ENCODE measurements at places on chromosomes 3 and 15. TPM values are rescaled to one million over a fixed set of nuclear protein-coding genes. Genes with fewer than 3 reads are reported as not detected.

The TMC3 gene
- under 0.01 TPM for total RNA-seq

The KBTBD12 gene
- 0.42 TPM for total RNA-seq

DNA sequence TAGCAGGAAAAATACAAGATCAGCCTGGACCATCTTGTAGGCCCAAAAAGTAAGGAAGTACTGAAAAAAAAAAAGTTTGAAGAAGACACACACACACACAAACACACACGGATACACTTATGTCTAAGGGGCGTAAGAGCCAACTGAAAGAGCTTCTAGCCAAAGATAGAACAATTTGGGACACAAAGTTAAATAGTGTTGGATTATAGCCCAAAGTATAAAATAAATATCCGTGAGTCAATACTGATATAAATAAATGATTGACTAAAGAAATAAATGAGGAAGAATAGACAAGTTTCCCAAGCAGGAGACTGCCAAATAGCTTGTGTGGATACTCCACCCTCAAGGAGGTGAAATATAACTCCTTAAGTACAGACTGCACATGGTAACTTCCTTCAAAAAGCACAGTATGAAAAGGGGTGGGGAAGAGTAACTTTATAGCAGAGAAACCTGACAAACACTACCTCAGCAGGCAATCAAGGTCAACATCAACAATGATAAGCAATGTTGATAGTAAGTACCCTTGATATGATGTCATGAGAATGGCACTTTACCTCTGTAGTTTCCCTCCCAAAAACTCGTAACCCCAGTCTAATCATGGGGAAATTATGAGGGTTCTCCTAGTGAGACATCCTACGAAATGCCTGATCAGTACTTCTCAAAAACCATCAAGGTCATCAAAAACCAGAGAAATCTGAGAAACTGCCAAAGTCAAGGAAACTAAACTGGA is 187.3 kb upstream of the ATP11B start:
- no peak for DNase-seq

- DNase-seq, result no peak
These were observed 28.8 kb downstream of the CA12 start for GRCh38 chr15:63352808-63353207.

DNA sequence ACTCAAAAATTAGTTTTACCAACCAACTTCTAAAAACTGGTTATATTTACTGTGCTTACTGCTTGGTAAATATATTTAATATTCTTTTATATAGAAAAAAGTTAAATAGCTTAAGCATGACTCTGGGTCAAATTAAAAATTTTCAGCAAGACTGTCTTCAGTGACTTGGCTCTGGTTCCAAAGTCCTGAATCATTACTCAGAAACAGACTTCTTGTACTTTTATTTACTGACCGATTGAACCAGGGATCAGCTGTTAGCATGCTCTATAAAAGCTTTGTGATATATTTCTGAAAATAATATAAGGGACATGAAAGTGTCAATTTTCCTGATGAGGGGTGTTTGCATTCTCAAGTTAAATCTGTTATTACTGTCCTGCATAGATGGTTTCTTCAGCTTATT is 164.3 kb downstream of the MCTP2 start:
- DNase-seq, result no peak

DNA sequence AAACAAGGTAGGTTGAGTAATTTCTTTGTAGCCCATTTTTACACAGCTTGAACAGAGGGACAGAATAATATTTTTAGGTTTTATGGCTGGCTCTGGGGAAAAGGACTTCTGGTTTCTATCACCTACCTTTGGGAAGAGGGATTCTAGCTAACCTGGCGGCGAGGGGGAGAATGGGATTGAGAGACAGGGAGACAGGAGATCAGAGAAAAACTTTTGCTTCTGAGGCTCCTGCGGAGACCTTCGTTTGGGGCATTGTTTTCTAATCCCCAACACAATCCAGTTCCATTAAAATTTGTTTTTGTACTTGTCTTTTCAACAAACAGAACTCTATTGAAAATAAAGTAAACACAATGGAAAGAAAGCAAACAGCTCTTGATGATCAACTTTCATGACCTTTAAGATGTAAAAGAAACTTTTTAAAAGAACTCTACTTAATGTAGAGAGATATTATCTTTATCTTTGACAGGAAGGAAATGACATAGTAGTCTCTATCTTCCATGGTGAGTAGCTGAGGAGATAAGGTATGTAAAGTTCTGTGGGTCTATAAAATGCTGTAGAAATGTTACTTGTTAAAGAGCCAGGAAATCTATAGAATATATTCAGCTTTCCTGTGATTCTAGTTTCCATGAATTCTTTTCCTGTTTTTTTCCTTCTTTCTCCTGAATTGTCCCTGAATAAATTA is 37.0 kb upstream of the P2RY1 start:
- DNase-seq, result peak; percentile 35

GRCh38 chr15:77622209-77622933 is 10.3 kb downstream of the LINGO1 start:
- no peak for DNase-seq

DNA sequence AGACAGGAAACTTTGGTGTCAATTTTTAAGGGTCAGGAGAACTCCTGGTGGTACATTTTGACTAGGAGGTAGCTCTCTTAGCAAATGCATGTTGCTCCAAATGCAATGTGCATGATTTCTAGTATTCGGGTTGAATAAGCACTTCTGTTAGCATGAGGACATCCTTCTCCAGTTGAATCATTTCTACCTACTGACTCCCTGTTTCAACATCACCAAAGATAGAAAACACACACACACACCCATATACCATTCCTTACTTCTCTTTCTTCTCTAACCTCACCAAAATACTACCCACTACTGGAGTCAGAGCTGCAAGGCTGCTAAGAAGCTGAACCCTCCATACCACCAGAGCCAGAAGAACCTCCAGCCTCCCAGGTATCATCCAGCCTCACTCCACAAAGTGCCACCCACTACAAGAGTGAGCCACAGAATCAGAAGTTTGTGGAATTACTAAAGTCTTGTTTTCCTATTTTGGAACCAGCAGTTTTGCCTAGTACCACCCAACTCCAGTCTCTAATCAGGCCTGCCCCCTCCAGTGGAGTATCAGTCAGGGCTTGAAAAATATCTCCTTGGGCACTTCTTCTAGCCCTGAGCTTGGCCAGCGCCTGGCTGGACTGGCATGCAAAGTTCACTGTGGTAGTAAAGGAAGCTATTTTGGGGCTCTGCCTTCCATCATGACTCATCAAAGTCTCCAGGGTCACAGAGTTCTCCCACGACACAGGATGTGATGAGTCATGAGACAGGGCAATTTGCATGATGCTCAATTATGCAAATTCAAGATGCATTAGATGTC is 110.3 kb downstream of the CYP19A1 start:
- no peak for DNase-seq

GRCh38 chr3:120284747-120285507 is at the start of gene GPR156:
Gene GPR156 (minus strand): TSS chr3:120285222. CDS start chr3:120244098, 41,124 bp downstream.
- no peak for DNase-seq

DNA sequence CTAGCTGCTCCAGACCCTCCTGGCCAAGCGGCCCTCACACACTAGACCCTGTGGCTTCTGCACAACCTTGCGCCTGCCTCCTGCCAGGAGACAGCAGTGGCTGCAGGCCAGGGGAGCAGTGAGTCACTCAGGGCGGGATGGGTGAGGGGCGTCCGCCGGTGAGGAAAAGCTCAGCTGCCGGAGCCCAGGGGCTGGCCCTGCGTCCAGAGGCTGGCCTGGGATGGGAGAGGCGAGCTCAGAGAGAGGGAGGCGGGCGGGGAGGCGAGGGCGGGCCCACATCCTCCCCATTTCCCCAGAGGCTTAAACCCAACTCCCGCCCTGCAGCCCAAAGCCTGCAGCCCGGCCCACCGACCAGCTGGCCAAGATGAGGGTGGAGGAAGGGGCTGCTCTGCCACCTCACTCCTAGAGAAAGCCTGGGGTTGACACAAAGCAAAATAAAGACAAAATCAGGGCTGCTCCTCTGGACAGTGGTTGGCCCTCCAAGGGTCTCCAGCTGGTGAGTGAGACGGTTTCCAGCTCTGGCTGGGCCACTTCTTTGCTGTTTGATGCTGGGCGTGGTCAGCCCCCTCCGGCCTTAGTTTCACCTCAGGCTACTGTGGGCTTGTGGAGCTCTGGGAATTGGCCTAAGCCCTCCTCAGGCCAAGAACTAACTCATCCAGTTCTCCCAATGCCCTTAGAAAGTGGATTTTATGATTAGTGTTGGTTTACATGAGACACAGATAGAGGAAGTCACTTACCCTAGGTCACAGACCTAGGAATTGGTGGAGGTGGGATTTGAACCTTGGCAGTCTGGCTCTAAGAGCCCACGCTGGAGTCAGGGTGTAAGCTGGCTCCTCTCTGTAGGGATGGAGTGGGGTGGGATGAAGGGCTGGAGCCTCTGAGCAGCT is 50.6 kb downstream of the IQSEC1 start:
- DNase-seq, result no peak

GRCh38 chr3:176463610-176464009 is 733.7 kb downstream of the TBL1XR1 start:
- DNase-seq, result no peak

GRCh38 chr3:185914911-185915629 is 22.7 kb downstream of the TRA2B start:
- no peak for DNase-seq

DNA sequence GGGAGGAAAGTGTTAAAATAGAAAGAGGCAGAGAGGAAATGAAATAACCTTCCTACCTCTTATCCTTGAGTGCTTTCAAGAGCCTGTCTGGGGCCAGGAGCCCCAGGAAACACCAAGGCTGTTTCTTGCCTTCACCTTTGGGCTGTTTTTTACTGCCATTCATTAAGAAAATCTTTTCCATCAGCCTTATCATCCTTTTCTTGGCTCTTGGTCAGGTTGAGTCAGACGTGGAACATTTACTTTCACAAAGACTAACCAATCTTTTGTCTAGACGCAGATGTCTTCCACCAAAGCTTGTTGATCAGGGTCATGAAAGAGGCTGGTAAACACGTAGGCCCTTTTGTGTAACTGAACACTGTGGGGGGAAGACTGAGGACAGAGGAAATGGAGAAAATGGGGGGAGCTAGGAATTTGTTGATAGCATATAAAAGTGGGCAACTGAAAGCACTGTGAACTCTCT is 151.0 kb upstream of the THBS1 start:
- no peak for DNase-seq

DNA sequence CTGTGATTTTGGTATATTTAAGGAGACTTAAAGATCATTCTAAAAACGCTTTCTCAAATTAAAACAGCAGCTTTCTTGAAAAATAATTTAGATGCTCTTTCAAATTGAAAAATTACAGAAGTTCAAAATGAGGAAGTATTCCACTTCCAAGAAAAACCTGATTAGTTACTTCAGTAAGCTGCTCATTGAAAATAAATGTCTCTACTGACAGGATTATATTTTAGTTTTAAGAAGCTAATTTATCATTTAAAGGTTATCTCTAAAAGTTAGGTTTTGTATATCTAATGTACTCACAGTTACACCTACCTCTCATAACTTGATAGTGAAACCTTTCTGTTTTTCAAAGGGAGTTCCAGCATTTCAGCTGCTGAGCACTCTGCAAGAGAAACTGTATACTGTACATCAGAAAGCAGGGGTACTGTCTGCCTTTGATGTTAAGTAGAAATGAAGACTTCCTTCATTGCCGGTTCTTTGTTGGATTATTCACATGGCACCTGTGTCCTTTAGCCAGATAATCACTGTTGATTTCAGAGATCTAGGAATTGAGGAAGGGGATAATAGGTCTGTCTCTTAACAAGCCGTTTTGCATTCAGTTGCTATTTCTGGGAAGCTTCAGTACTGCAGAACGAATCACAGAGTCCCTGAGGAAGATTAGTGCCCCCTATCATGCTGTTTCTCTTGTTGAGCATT is 161.6 kb downstream of the TCF12 start:
- peak; percentile 23 for DNase-seq

DNA sequence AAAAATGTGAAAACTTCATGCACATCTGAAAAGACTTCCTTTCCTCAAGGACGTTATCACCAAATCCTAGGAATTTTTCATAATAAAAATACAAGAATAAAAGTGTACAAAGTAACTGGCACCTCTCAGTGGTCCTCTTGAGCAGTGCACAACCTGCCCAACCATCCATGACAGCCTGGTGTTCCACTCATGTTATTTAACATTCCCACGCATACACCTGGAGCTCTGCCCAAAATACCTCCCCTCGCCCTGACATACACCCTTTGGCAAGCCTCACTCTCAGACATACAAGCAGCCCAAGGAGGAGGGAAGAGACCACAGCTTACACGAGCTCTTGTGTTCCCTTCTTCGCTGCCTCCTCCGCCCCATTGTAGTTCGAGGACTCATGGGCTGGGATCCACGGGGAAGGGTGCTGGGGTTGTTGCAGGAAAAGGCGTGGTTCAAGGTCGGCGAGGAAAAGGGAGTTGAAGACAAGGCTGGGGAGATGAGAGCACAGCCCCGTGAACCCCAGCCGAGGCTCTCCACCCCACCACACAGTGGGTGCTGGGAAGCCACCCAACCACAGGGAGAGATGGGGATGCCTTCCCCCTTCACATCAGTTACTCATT is 23.3 kb downstream of the GRIP2 start:
- DNase-seq, result no peak

DNA sequence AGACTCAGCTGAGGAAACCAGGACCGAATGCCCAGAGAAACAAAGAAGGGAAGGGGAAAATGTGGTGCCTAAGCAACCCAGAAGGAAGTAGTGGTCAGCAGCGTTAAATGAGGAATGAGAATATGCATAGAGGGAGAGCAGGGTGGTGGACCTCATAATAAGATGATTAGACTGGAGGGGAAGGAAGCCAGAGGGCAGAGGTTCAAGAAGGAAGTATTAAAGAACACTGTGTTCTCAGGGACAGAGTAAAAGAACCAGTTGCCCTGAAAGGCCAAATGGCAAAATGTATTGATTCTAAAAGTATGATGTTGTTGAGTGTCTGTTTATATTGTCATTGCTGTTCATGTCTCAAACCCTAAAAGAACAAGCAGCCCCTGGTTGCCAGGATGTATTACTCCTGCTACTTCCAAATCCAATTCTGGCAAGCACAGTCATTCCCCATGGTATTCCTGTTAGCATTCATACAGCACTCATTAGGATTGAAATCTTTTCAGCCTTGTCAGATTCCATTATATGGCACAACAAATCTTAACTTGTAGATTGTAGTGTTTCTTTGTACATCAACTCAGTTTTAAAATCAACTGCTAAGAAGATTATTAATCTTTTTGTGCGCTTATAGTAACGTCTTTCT is 23.4 kb downstream of the P2RY1 start:
- no peak for DNase-seq

DNA sequence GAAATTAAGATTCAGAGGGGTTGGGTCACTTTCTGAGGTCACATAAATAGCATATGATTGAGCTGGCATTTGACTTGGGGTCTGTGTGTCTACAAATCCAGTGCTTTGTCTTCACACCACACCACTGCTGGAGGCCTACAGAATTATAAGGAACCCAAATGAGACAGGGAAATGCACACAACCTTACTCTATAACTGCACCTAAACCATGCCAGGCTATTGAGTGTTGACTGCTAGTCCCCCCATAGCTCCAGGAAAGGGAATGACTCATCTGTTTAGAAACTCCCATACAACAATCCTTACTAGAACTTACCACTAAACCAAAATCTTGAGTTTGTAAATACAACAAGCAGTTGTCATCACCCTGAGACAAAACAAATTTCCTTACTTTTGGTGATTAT is 16.9 kb upstream of the TSC22D2 start:
- no peak for DNase-seq

GRCh38 chr3:170500995-170501394 is 82.3 kb downstream of the CLDN11 start:
- DNase-seq, result no peak

- DNase-seq, result peak; percentile 17
These were observed 60.9 kb downstream of the ATP2B2 start for GRCh38 chr3:10444511-10444910.

GRCh38 chr15:100941536-100941935 is 22.4 kb downstream of the LRRK1 start:
- no peak for DNase-seq

- DNase-seq, result no peak
These were observed 41.8 kb downstream of the KCNH8 start for GRCh38 chr3:19190126-19190525.

GRCh38 chr3:181948286-181948685 is 236.6 kb downstream of the SOX2 start:
- no peak for DNase-seq

Data from thymus (tissue), 14 donors.